Fibroblast of villous mesenchyme (primary cell): ENCODE measurements at places on chromosomes 6 and 20. TPM values are rescaled to one million over a fixed set of nuclear protein-coding genes. Genes with fewer than 3 reads are reported as not detected.

Gene GTSF1L
- total RNA-seq = not detected in 2 replicates

Gene PNPLA1
- total RNA-seq = not detected in 2 replicates

Gene CAGE1
- total RNA-seq = under 0.01 TPM in 2 replicates

Gene ADGRF5
- total RNA-seq = 0.86 and 6.1 TPM in 2 replicates

Gene POU5F1
- not detected in 2 replicates for total RNA-seq

Gene CCN6
- total RNA-seq = not detected in 2 replicates

Gene LBP
- not detected in 2 replicates for total RNA-seq

Gene ULBP1
- 0.43 and 1.6 TPM in 2 replicates for total RNA-seq

Gene DEFB124
- not detected in 2 replicates for total RNA-seq

Gene IL17F
- total RNA-seq = under 0.01 TPM in 1 of 2 replicates, not detected in the other
